ENCODE measurements at places on chromosomes 4 and X. TPM values are rescaled to one million over a fixed set of nuclear protein-coding genes. Genes with fewer than 3 reads are reported as not detected.

- no peak for DNase-seq
Measured at GRCh38 chr4:187937557-187937956, 58.0 kb upstream of the ZFP42 start.

DNA sequence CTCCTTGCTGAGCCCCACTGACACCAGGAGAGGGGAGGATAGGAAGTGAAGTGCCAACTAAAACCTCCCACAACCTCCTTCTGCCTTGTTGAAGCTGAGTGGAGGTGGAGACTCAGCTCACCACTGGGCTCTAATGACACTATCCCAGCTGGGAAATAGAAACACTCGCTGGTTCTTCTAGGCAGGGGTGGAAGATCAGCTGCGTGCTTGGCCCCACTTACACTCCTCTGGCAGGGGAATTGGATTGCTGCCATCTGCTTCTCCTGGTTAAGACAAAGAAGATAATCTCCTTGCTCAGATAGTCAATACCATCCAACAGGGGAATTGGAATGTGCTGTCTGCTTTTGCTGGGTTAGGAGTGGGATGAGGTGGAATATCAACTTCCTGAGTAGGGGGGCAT is 392.5 kb downstream of the ZNF674 start:
- DNase-seq = no peak

GRCh38 chr4:110621839-110622751 is 782 bp downstream of the PITX2 start:
- no peak for DNase-seq

- DNase-seq = no peak
Measured at GRCh38 chr4:2073808-2074481, 14.8 kb downstream of the NAT8L start.

- DNase-seq = no peak
Measured at GRCh38 chrX:72366178-72366577, 60.5 kb upstream of the CITED1 start.

GRCh38 chrX:112704187-112704586 is 24.4 kb upstream of the LHFPL1 start:
- DNase-seq = no peak

GRCh38 chr4:28014469-28014868 is 1153.8 kb downstream of the STIM2 start:
- DNase-seq = no peak

DNA sequence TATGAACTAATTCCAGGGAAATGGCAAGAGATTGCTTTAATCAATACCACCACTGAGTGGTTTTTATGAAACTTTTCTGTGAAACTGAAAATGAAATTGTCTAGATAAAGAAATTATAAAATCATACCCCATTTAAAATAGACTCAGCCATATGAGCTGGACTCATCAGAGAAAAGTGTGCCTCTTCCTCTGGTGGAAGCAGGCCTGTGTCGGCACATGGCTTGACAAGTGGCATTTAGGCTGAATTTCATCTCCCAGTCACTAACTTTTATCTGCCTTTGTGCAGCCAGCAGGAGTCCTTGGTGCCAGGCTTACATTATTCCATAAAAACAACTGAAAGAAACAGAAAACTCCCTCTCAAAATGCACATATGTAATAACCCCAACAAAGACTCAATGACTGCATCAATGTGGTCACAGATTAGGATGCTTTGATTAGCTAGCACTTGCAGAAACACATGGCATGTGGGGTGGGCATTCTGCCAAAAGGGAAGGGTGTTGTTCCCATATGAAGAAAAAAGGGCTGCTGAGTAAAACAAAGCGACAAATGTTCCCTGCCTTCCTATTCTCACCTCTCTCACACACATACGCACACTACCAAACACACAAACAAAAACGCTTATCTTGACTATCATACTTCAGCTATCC is 232.3 kb downstream of the PABPC4L start:
- DNase-seq = no peak

DNA sequence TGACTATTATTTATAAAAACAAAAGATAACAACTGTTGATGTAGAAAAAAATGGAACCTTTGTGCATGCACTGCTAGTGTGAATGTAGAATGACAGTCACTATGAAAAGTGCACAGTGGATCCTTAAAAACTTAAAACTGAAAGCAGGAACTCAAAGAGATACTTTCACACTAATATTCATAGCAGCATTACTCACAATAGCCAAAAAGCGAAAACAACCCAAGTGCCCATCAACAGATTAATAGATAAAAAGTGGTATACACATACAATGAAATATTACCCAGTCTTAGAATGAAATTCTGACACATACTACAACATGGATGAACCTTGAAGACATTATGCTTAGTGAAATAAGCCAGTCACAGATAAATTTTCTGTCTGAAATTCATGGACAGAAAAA is 23.8 kb downstream of the CENPC start:
- no peak for DNase-seq

- DNase-seq = no peak
Measured at GRCh38 chr4:609400-610050, 15.8 kb upstream of the PDE6B start.

DNA sequence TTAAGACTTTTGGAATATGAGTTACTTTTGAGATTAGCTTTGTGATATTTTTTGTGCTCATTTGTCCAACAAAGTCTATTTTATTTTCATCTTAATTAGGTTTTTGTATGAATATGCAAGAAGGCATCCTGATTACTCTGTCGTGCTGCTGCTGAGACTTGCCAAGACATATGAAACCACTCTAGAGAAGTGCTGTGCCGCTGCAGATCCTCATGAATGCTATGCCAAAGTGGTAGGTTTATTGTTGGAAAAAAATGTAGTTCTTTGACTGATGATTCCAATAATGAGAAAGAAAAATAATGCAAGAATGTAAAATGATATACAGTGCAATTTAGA is 10.8 kb downstream of the ALB start:
- no peak for DNase-seq

DNA sequence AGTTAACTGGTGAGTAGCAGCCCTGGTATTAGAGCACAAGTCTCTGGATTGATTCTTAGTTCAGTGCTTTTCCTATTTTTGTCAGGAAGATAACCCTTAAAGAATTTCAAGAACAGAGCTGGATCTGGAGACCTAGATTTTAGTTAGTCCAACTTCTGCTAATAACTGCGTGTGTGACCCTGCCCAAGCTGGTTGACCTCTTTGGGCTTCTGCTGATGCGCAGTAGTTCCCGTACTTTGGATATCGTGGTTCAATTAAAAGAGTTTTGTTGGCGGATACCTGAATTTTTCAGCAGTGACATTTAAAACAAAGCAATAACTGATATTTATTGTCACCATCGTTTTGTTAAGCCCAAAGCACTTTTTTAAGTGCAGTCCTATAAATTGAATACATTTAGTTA is 9.3 kb downstream of the MSMO1 start:
- no peak for DNase-seq

DNA sequence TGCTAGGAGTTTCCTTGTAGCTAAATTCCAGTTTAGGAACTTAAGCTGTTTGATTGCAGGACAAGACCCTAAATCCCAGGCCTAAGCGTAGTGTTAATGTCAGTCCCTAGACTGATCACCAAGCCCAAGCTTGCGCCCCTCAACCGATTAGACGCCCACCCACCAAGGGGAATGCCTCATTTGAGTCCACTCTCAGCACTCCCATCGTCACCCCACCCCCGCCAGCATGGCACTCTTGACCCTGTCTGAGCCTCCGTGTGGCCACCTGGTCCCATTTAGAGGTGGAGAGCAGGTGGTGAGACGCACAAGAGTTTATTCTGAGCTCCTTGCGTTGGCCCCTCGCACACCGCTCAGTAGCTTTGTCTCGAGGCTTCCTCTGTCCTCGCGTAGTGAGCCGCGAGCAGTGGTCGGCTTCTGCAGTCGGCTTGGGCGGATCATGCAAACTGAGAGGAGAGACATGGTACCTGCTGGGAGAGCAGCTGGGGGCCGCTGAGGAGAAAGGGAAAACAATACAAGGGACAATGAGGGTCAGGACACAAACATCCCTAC is 48.5 kb upstream of the ZNF157 start:
- DNase-seq = peak; percentile 23

DNA sequence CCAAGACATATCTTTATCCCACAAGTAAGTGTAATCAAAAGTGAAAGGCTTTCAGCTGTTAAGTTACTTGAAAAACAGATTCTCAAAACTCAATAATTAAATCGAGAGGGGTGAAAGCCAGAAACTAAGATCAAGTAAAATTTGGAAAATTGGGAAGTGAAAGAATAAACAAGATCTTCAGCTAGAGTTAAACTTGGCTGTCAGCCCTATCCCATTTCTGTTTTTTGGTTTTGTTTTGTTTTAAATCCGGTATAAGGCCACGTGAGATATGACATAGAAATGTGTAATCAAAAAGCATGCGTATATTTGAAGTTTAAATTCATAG is 856.8 kb downstream of the STIM2 start:
- no peak for DNase-seq

DNA sequence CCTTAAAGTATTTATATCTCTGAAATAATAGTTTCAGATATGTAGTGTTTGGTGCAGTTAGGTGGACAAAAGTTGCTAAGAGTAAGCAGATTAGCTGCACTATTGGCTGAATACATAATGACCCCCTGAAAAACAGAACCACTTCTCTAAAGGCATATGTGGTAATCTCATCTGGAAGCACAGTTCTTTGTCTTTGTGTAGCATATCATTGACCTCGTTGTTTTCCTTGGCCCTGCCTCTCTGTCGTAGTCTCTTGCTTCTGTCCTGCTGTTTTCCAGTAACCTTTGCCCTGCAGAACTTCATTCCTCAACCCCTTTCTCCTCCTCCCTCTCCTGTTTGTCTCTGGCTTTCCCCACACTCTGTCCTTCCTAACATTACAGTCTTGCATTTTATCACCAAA is 41.4 kb downstream of the JADE3 start:
- DNase-seq = no peak

DNA sequence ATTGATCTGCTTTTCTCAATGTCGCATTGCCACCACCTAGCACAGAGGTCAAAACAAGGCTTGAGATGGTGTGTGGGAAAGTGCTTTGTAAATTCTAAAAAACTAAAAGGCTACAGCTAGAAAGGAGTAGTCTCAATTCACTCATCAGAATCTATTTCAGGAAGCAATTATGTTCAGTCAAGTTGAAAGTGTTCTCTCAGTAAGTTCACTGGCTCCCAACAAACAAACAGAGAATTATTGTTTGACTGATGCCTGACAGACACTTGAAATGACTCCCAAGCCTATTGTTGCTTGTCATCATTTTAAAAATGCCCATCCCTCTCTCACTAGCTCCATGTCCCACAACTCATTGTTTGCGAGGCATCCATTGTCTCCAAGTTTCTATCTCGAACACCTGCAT is 419.6 kb upstream of the CPEB2 start:
- no peak for DNase-seq

GRCh38 chrX:10579112-10580011 is 41.0 kb downstream of the MID1 start:
- DNase-seq = no peak

DNA sequence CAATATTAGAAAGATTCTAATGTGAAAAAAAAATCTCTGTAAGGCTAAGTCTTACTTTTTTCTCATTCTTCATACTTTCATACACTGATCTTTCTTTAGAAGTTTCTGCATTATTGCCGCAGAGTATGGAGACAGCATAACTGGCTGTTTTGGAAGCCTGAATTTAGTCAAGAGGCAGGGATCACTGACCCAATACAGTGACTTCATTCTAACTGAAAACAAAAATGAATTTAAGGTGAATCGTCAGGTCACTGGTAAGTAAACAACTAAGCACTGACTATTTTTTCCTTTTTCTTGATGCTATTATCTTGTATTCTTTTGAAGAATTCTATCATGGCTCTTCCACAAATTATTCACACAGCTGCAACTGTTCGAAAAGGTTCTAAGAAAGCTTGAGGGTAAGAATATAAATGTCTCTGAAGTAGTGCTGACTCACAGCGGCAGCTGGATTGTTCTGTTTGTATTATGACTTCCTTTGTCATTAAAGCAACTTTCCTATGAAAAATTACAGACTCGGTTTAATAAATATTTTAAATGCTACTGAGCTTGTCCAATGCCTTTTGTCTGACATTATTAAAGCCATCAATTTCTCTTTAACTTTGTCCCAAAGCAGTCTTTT is 609.3 kb downstream of the FSTL5 start:
- DNase-seq = no peak

DNA sequence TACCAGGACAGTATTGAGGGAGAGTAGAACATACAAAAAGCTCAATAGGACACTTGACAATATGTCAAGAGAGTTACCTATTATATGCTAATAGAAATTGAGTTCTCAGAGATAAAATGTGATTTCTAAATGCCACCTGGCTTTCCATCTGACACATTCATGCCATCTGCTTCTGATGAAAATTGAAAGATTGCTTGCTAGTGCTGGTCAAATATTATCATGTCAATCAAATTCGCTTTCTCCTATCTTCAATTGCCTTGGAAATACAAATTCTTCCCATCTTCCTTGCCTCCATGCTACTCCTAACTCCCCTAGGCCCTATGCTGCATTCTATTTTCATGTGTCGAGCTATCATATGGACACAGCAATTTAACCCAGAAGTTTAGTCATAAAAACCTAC is 1076.9 kb downstream of the ARAP2 start:
- DNase-seq = no peak

DNA sequence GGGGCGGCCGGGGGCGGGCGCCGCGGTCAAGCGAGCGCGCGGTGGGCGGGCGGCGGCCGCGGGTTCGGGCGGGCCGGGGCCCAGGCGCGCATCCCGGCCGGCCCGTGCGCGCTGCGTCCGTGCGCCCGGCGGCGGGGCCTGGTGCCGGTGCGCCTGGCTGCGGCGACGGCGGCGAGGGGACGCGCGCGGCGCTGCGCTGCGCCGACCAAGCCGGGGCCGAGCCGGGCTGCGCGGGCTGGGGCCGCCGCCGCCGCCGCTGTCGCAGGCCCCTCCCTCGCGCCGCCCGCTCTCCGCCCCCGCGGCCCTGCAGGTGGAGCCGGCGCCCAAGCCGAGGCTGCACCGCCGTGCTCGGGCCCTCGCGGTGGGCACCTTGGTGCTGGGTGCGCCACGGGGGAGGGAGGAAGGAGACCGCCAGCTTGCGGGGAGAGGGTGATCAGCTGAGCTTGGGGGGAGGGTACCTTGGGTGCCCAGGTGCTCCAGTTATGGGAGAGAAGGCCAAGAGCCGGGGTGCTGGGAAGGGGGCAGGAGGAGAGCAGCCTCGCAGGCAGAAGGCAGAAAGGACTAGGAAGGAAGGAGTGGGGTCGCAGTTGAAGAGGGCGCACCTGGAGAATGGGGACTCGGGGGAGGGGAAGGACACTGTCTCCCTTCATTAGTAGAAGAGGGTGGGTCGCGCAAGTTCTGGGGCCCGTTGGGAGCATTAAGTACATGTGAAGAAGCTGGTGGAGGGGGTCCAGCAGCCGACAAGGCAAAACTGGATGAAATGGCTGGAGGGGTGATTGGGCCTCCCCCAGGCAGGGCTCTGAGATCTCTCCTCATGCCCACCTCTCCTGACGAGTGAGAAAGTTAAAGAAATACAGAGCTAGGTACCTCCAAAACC is at the start of gene PPP2R2C:
Gene PPP2R2C (minus strand): TSS at position 228 of the 877 bp plus-strand sequence. CDS start 385 bp downstream, outside the sequence.
- DNase-seq = peak; percentile 2

Gene SPANXA2
- polyA plus RNA-seq = not detected

Gene MCF2
- polyA plus RNA-seq = 2.3 TPM

Gene MAGEE2
- 0.20 TPM for polyA plus RNA-seq

Gene RTL5
- polyA plus RNA-seq = 16.2 TPM

Gene PRR32
- polyA plus RNA-seq = not detected

Gene SYN1
- 12.6 TPM for polyA plus RNA-seq

Gene STS
- 11.7 TPM for polyA plus RNA-seq

Gene GPR50
- polyA plus RNA-seq = not detected

Gene FGF16
- polyA plus RNA-seq = not detected

Gene TRPC5OS
- polyA plus RNA-seq = not detected

Gene NPY5R
- 1.8 TPM for polyA plus RNA-seq

Gene AFM
- polyA plus RNA-seq = not detected

Measured in ovary (tissue), 10 donors.